ENCODE measurements at places on chromosomes 12 and 14. TPM values are rescaled to one million over a fixed set of nuclear protein-coding genes. Genes with fewer than 3 reads are reported as not detected.

GRCh38 chr12:103930787-103931735 is 851 bp downstream of the HSP90B1 start:
- peak; percentile 54 for DNase-seq

DNA sequence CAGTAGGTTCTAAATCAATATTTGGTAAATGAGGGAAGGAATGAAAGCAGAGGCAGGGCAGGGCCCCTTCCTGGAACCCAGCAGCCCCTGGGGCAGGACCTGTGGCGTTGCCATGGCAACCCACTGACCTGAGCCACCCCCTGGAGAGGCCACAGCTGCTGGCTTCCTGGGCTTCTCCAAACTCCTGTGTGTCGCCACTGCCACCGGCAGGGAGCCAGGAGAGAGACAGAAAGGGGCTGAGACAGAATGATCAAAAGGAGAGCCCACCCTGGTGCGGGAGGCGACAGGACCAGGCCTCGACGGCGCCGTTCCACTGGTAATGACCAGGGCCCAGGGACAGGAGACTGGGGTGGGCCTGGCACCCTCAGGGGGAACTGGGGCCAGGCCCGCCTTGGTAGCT is 18.2 kb downstream of the RFX4 start:
- DNase-seq = no peak

GRCh38 chr12:65827827-65828231 is 3.5 kb downstream of the HMGA2 start:
- DNase-seq = peak; percentile 57

DNA sequence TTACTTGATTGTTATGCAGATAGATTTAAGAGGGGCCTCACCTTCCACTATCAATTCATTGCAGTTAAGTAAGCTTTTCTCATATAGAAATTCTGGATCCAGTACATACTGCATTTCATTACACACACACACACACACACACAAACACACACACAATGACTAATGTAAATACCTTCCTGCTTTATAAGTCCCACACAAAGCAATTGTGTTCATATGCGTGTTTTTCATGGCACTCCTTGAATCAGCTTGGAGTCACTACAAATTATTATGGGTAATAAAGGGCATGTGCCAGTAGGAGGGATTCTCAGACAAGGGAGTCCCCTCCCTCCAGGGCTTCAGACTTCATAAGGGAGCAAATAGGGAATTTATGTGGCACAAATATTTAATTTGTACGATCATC is 4.5 kb downstream of the MIPOL1 start:
- DNase-seq = no peak

LRRC10 gene
- 33.5 TPM for total RNA-seq

DNA sequence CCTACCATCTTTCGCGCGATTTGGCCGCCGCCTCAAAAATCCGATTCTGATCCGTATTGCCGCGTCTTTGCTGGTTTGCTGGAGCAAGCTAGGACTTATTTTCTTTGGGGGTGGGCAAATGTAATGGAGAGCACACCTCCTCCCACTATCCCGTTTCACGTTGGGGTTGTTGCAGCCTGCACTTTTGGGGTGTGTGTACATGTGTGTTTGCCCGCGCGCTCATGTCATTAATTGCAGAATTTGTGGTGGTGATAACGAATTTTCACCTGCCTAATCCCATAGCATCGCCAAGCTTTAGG is 657 bp downstream of the METAP2 start:
- no peak for DNase-seq

DNA sequence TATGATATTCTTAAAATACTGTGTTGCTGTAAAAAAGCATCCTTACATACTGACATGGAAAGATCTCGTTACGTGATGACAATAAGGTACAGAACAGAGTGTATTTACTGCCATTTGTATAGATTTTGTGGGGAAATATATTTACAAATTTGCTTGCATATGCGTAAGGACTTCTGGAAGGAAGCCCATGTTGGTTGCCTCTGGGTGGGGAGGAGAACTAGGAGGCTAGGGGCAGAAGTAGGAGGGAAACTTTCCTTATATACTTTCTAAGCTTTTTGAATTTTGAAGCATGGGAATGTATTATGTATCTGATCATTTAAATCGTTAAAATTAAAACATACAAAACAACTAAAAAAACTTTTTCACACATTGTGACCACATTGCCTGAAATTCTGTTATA is 9.7 kb downstream of the MYO1A start:
- no peak for DNase-seq

RASAL1 gene
- 0.33 TPM for total RNA-seq

HOXC12 gene
- total RNA-seq = not detected

DNA sequence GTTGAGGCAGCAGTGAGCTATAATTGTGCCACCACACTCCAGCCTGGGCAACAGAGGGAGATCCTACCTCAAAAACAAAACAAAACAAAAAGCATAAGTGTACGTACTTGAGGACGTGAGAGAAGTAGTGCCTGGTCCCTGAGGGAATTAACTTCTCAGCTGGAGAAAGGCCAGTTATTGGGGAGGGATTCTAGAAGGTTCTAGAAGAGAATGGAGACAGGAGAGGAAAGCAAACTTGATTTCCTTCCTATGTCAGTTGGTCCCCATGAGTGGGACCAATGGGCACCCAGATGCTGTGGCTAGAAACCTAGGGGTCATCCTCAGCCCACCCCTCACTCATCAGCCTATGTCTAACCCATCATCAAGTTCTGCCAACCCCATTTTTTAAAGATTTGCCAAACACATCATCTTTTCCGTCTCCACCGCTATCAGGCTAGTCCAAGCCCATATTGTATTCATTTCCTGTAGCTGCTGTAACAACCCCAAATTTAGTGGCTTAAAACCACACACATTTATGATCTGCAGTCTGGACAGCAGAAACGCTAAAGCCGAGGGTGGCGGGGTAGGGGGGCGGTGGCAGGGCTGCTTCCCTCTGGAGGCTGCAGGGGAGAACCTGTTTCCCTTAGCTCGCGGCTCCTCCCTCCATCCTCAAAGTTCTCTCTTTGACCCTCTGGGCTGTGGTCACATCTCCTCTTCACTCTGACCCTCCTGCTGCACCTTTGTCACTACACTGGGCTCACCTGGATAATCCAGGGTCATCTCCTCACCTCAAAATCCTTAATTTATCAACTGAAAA is 7.2 kb upstream of the RBM19 start:
- DNase-seq = no peak

GRCh38 chr12:104877103-104877705 is 80.9 kb downstream of the SLC41A2 start:
- DNase-seq = peak; percentile 74

DNA sequence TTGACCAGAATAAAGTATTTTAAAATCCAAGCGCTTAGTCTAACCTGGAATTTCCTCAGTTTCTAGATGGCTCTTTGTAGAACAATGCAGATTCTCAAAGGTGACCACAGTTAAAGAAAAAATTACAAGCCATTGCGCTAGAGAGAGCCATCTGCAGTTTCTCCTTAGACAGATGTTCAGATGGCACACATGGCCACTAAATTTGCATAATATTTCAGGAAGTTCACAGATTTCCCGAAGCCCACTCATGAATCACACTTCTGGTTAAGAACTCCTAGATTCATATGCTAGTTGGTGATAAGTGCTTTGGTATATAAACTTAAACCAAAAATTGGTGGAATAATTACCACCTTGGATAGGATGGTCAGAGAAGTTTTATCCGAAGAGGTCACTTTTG is 749 bp downstream of the AKAP3 start:
- DNase-seq = no peak

GLT8D2 gene
- total RNA-seq = 5.9 TPM

GRCh38 chr14:100864960-100865681 is 38.4 kb downstream of the RTL1 start:
- no peak for DNase-seq

DNA sequence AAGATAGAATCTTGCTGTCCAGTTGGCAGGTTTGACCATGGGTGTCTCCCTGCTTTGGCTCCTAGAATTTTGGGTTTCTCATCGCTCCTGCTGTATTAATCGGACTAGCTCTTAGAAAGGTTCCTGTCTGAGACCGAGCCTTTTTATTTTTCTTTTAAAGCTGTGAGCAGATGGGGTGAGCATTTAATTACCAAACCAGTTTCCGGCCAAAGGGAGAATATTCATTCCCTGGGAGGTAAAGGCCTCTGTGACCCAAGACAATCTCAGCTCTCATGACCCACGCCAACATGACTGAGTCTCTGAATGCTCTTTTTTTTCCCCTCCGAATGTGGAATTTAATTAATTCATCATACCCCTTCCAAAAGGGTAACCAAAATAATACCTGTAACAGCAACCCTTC is 464.7 kb upstream of the TMEM132C start:
- DNase-seq = no peak

NRXN3 gene
- 0.69 TPM for total RNA-seq

DNA sequence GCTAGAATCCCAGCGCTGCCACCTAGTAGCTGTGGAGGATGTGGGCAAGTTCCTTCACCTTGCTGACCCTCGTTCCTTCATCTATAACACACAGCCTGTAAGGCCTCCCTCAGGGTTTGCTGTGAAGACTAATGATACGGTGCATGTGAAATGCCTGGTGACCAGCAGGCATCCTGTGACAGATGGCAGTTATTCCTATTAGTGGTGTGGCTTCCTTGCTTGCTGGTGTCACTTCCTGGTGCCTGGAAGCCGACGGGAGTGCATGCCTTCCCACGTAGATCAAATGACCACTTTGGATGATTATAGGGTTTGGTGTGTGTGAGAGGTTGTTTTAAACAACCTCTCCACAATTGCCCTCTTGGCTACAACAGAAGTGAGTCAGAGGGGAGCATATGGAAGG is 894.9 kb downstream of the VRK1 start:
- no peak for DNase-seq

VRTN gene
- total RNA-seq = 0.39 TPM

- DNase-seq = no peak
Observed at GRCh38 chr12:76407710-76408109, 59.5 kb upstream of the BBS10 start.

DNA sequence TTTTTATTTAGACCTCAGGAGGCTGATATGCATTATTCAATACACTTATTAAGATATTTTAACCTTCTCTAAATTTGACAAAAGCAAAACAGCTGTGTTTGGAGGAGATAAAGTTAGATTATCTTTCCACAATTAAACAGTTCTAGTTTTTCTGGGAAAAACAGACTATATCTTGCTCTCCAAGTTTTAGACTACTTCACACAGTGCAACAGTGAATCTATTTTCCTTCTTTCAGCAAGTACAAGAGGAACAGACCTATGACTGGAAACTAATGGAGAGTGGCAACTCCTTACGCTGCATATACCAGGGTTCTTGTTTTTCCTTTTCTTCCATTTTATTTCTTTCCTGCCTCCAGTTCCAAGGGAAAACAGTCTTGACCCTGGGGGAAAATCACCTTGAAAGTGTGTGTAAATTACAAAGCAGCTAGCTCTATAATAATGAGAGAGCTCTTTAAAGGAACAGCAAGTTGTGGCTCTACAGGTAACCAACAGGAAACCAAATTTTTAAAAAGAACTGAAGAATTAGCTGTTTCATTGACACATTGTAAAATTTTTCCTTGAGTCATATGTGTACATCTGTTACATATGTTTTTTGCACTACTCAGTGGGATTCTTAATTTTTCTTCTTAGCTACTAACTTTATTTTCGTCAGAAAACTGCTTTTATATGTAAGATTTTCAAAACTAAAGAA is 27.4 kb downstream of the DNM1L start:
- no peak for DNase-seq

CD63 gene
- total RNA-seq = 268 TPM

PAH gene
- not detected for total RNA-seq

KRT78 gene
- not detected for total RNA-seq

ACSM4 gene
- total RNA-seq = not detected

DNA sequence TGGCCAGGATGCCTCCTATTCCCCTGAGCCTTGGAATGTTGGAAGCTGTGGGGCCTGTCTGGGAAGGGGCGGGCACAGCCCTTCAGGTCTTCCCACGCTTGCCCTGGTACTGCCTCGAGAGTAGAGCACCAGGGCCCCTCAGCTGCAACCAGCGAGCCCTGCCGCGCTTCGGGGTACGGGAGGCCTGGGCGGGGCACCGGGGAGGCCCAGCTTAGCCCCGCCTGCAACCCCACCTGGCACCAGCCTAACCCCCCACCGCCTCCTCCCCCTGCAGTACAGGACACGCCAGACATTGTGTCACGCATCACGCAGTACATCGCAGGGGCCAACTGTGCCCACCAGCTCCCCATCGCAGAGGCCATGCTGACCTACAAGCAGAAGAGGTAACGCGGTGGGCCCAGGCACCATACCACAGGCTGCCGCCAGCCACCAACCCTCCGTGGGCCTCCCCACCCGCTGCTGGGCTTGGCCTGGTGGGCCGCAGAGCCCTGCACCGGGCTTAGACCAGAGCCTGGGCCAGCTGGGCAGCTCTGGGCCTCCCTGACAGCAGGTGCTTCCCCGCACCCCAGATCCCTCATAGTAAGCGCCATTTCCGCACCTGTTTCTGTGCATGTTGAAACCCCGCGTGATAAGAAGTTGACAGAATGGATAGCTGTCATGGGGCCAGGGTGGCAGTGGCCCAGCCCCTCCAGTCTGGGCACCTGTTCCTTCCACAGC is 13.6 kb upstream of the TEX22 start:
- DNase-seq = no peak

- no peak for DNase-seq
Observed at GRCh38 chr12:2247596-2247995, 194.8 kb downstream of the CACNA1C start.

MUCL1 gene
- not detected for total RNA-seq

SRRM4 gene
- 0.14 TPM for total RNA-seq

NANOG gene
- 0.06 TPM for total RNA-seq

Measured in cardiac muscle cell (in vitro differentiated cells and primary cell).